ENCODE measurements at places on chromosomes 3 and 15.

DNA sequence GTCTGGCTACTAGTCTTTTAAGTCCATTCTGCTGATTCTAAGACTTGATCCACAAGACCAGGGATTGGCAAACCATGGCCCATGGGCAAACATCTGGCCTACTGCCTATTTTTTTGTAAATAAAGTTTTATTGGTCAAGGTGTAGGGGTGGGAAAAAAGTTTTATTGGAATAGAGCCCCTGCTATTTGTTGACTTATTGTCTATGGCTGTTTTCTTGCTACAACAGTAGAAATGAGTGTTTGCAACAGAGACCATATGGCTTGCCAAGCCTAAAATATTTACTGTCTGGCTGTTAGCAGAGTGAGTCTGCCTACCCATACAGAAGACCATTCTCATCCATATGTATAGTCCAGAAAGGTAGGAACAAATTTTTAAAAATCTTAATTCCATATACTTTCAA is 106.4 kb downstream of the PTPRG start:
- no peak for DNase-seq

DNA sequence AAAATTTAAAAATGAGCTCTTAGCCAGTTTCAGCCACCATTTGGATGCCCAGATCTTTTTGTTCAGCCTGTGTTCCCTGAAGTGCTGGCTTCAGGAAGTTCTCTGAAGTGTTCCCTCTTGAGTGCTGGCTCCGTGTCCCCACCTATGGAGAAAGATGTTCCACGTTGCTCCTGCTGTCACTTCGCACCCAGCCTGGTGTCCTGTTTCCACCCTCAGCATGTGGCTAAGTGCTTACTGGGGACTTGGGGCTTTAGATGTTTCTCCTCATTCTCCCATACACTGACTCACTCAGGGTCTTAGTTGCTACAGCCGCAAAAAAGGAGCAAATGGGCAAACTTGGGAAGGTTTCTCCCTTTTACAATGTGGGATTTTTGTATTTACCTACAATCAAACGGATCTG is 16.6 kb downstream of the CHCHD6 start:
- DNase-seq: no peak

DNA sequence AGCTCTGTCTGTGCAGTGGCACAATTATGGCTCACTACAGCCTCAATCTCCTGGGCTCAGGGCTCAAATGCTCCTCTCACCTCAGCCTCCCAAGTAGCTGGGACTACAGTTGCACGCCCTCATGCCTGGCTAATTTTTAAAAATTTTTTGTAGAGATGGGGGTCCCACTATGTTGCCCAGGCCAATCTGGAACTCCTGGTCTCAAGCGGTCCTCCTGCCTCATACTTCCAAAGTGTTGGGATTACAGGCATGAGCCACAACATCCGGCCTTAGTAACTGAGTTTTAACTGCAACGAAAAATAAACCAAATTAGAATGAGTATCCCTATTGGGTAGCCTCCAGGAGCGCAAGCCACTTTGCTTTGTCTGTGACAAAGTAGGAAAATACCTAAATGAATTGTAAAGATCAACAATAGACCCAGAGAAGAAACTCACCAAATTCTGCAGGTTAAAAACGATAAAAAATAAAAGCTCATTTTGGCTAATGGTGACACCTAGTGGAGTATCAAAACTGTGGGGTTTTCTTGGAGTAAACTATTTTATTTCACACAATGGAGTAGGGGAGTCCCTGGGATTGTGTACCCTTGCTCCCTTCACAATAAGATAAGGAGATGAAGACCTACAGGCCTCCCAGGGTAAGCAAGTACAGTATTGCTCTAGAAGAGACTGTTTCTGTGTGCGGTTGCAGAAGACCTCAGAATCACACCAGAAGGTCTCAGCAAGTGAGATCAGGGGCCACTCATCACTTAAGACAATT is 21.0 kb upstream of the CA12 start:
- no peak for DNase-seq

GRCh38 chr3:132925256-132925930 is 112.8 kb upstream of the TMEM108 start:
- no peak for DNase-seq

DNA sequence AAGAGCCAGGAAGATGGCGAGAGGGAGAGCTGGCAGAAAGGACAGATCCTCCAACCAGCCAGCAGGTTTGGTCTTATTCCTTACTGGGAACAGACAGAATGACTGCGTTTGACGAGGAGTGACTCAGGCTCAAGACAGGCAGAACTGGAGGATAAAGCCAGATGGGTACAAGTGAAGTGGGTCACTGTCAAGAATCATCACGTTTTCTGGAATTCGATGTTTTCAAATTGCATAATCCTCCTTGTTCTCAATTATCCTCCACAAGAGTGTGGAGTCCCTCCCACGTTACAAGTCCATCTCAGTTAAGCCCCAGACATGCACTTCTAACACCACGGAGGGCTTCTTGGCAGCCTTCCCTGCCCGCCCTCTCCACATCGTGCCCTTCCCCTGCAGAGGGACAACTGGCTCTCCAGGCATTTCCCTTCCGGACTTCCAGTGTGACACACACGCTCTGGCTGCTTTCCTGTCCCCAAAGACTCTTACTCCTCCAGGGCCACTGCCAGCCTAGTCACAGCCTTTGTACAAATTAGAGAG is 183.1 kb downstream of the CHST2 start:
- no peak for DNase-seq

- DNase-seq: no peak
Measured at GRCh38 chr15:22861161-22861560, 22.7 kb downstream of the NIPA2 start.

DNA sequence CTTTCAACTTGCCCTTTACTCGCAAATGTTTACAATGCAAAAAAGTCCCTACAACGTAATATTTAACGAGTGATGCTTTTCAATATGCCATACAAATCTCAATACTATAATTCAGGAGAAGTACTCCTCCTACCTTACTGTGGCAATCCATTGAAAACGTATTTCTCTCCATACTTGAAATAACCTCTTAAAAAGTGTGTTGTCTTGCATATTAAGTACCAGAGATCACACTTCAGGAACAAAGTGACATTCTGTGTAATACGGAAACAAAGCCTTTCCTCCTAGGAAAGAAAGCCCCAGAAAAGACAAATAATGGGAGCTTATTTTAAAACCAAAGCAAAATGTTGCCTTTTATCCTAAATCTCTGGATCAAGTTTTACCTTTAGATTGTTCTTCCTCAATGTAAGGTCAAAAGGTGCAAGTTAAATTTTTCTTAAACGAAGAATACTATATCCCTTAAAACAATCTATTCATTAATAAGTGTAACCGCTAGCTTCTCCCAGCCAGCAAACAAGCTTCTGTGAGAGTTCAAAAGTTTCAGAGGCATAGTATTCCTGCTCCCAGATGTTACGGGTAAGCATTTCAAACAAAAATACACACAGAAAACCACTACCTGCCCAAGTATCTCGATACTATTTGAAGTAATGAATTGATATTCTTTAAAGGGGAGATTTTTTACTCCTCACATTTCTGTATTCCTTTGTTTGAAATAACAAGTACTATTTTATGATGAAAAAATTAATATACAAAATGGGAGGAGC is 1.7 kb downstream of the TJP1 start:
- DNase-seq: no peak

- no peak for DNase-seq
Measured at GRCh38 chr3:43185983-43186314, 80.1 kb upstream of the POMGNT2 start.

GRCh38 chr3:149449182-149449581 is 25.3 kb upstream of the TM4SF4 start:
- no peak for DNase-seq

DNA sequence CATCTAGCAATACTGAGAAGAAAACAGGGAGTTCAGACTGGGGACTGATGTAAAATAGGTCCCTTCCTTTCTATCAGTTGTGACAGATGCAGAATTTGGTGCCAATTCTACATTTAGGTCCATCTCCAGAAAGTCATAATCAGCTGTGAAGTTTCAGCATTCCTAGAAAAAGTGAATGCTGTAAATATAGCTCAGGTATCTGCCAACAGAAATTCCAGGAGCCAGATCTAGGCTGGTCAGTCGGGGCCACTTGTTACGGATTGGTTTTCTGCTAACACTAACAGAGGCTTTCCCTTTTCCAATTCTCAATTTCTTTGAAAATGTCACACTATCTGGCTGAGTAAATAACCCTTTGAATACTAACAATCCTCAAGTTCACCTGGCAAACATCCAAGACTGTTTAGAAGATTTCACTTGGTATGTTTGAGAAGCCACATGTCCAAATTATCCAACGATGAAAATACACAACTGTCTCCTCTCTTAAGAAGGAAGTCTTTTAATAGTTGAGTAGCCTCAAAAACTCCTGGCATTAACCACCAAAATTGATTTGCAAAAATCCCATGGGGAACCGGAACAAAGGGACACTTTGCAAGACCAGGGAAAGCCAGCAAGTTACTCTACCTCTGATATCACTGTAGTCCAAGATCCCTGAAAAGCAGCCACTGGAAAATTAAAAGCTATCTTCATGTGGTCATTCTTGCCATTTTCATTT is 222.3 kb downstream of the ZMAT3 start:
- DNase-seq: no peak

DNA sequence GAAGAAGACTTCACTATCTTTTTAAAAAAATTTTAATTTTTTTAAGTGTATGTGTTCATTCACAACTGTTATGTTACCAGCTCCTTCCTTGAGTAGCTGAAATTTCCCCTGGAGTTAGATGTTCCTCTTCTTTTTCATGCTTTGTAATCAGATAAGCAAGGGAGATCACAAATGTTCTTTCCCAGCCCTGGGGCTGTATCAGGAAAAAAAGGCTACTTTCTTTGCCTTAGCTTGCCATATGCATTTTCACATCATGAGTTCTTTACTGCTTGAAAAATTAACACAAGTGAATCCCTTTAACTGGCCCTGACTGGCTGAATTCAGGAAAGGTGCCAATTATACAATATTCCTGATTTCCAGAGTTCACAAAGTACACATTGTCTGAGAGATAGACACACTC is 353.2 kb upstream of the ATP11B start:
- DNase-seq: no peak

DNA sequence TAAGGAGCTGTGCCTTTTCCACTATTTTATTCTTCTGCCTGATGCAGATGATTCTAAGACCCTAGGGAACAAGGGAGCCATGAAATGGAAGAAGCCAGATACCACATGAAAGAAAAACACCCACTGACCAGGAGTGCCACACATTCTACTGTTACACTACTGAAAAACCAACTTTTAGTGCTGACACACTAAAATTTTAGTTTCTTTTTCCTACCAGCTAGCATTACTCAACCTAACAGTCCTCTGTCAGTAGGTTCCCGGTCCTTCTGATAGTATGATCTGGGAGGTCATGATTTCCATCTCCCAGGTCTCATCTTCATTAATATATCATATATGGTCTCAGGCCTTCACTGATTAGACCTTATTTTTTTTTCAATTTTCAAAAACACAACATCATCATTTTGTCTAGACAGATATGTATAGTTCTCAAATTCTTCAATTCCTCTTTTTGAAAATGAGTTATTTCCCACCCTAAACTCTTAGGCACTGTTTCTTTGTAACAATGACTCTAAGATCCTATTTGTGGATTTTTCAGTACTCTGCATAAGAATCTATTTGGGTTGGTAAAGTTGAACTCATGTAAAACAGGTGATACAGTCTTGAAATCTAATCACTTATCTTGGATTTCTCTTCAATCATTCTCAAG is 321.8 kb downstream of the CTNNB1 start:
- no peak for DNase-seq

- DNase-seq: no peak
Measured at GRCh38 chr3:138881233-138881632, 46.5 kb upstream of the PIK3CB start.

DNA sequence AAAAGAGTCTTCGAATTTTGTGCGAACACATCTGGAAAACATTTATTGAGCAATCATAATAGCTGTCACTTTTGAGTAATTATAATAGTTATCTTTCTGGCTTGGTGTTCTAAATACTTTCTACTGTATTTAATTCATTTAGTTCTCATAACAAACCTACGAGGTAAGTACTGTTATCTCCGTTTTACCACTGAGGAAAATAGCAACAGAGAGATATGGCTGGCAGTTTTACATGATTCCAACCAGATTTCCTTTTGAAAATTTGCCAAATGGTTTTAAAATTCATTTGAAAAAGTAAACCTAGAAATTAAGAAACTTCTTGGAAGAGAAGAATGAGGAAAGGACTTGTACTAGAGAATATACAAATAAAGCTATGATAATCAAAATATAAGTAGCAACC is 37.3 kb upstream of the MGA start:
- no peak for DNase-seq

DNA sequence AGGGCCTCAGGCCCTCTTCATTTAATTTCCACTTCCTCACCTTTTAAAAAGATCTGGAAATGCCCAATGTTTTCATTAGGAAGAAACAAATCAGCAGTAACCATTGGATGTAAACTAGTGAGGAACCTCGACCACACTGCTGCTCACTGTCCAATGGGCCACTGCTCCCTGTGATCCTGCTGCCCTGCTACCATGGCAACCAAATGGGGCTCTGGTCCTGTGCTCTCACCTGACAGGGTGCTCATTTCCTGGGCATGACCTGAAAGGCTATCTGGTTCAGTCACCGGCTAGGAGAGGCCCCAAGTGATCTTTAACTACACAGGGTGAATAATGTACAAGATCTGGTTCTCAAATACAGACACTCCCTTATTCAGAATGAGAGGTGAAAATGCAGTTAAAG is 54.6 kb downstream of the ARHGEF3 start:
- DNase-seq: no peak

GRCh38 chr3:46903341-46904302 is 26.1 kb downstream of the PTH1R start:
- DNase-seq: no peak

- DNase-seq: no peak
Measured at GRCh38 chr3:65060904-65061303, 373.1 kb upstream of the ADAMTS9 start.

GRCh38 chr15:80620931-80621330 is 74.2 kb upstream of the ABHD17C start:
- DNase-seq: no peak

GRCh38 chr15:37586976-37587375 is 347.5 kb upstream of the TMCO5A start:
- DNase-seq: no peak

DNA sequence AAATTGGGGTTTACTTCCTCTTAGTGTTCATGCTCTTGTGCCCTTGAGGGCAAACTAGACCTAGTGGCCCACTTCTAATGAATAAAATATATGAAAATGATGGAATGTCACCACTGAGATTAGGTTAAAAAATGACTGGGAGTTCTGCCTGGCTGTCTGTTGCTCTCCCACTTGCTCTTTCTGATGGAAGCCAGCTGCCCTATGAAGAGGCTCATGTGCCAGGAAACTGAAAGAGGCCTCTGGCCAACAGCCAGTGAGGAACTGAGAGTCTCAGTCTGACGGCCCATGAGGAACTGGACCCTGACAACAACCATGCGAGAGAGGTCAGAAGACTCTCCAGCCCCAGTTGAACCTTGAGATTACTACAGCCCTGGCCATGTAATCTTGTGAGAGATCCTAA is 107.1 kb upstream of the FHIT start:
- DNase-seq: no peak

DNA sequence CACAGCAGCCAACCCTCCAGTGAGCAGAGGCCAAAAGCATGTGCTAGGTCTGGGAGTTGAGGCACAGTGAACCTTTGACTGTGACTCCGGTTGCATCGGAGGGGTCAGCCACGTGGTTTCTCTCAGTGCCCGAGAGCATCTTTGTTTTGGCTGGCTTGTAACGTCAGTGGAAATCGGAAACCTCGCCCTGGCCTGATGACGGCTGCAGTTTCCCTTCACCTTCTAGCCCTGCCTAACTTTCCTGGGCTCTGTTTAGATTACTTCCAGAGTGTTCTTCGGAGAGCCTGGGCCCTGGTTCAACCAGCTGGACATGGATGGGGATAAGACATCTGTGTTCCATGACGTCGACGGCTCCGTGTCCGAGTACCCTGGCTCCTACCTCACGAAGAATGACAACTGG is 56.6 kb downstream of the MESD start:
- DNase-seq: no peak
